ENCODE measurements at places on chromosomes 5 and 9.
A peak's percentile ranks its signal among the peaks of the same experiment; 100 is the strongest.

- DNase-seq = no peak
Observed at GRCh38 chr9:38417003-38417945, 7.0 kb downstream of the IGFBPL1 start.

GRCh38 chr5:32777222-32777621 is 66.1 kb downstream of the NPR3 start:
- no peak for DNase-seq

DNA sequence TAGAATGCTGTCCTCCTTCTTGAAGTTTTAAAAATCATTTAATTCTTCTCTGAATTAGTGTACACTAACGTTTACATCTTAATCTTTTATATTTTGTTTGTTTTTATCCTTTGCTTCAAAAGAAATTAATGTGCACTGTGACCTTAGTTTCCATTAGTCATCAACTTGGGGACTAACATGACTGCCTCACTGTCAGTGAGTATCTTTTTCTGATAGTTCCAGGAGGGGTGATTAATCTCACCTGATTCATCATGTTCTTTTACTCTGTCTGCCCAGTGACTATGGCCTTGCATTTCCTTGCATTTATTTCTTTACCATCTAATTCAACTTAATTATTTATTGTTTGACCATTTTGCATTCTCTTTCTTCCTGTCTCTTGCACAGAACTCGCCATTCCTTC is 33.4 kb upstream of the NR3C1 start:
- no peak for DNase-seq

DNA sequence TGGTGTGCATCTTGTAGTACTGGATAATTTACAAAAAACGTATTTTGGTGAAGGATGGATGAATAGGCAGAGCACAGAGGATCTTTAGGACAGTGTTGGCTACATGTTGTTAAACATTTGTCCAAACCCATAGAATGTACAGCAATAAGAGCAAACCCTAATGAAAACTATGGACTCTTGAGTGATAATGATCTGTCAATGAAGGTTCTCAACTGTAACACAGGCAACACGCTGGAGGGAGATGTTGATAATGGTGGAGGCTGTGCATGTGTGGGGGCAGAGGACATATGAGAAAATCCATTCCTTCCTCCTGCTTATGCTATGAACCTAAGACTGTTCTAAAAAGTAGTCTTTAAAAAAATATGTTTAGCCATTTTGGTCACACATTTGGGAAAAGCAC is 194.0 kb downstream of the FER start:
- no peak for DNase-seq

DNA sequence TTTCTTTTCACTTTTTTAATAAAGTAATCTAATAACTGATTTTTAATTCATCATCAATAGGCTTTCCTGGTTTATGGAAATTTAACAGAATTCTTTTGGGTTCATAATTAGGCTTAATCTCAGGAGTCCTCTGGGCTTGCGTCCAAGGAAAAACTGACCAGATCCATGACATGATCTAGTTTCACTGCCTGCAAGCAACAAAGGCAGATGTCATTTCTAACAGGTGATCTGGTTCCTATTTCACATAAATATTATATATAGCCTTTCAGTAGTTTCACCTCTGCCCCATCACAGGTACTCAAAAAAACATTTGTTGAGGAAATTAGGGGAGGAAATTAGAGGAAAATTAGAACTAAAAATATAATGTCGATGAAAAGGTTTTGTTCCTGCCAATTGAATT is 126.4 kb downstream of the FBXL17 start:
- DNase-seq = peak; percentile 4

DNA sequence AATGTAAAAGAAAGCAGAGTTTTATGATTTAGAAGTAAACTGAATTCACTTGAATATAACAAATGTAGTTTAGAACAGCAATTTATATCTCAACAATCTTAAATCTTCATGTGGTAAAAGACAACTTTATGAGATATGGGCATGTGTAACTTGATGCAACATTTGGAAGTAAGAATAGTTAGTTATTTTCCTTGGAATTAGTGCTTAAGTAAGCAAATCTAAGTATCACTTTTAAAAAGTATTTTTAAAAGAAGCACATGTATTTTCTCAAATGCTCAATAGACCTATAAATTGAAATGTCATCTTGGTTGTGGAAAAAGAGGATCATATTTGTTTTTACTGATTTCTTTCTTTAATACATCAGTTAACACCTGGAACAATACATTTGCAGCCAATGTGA is 340.3 kb upstream of the CDH6 start:
- DNase-seq = no peak

DNA sequence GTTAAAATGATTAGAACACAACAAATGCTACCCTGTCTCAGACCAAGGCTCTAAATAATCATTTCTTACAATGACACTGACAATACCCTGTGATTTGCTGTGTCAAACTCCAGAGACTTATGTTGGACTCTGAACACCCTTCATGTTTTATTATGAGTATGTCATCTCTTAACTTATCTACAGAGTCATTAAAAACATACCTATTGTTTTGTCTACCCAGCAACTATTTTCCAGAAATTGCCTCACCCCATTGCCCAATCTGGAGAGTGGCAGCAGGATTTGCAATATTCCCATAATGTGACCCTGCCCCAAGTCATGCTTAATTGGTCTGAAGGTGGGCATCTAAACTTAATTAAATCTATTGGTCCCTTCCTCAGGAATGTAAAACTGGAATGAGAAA is 23.0 kb upstream of the KIF2A start:
- no peak for DNase-seq

DNA sequence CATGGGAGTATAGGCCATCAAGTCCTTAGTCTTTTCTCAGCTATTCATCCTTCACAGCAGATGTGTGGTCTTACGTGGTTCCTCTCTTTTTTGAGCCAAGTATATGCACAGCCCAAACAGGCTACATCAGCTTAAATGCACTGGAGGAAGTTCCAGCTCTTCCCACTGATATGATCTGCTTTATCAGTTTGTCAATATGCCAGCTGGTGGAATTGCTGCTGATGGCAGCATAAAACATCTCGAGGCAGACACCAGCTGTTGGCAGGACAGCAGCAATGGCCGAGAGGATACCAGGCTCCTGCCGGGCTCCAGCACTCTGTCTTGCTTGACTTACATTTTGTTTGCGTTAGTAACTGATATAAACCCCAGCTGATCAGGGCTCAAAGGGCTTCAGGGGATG is 143.4 kb downstream of the TENT4A start:
- DNase-seq = peak; percentile 15

GRCh38 chr5:17088051-17088450 is 129.4 kb upstream of the BASP1 start:
- DNase-seq = no peak

DNA sequence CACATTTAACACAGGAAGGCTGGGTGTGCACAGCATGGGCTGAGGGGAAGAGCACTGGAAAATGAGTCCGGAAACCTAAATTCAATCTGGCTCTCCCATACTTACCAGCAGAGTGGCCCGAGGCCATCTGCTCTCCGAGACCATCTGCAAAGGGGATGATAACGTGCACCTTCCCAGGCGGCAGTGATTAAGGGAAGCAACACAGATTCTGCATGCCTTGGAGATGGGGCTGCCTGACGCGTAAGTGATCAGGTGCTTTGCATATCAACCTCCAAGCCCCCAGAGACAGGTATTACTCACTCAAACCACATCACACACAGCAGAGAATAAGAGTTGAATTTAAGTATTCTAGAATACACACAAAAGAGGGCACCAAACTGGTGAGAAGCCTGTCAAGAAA is 9.1 kb downstream of the EPB41L4B start:
- no peak for DNase-seq

GRCh38 chr5:44626846-44627245 is 181.9 kb upstream of the MRPS30 start:
- DNase-seq = no peak

Measured in NCI-H1417 (cell line).